ENCODE measurements at places on chromosomes 3 and 15. TPM values are rescaled to one million over a fixed set of nuclear protein-coding genes. Genes with fewer than 3 reads are reported as not detected.

DNA sequence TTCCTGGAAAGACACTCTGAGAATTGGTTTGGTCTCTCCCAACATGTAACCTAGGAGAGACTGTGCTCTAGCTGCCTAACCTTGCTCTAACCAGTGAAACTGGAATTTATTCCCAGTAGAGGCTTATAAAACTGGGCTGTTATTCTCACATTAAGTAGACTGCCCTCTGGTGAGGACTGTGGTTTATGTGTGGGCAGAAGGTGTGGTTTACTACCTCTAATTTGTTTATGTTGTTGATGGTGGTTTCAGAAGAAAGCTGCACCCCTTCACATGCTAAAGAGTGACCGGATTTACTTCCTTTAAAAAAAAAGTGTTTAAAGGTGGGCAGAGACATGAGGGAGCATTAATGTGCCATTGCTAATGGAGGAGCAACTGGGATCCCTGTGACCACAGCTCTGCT is 273.2 kb downstream of the MECOM start:
- no peak overlapping the region for H3K4me3 ChIP-seq
- peaks cover 2% of the 10 kb centered on the region for H3K27me3 ChIP-seq
- no peak overlapping the region for H3K27ac ChIP-seq
- DNase-seq: no peak

- H3K4me1 ChIP-seq: no peaks in the 10 kb centered on the region
- H3K27me3 ChIP-seq: peaks cover 57% of the 10 kb centered on the region
- H3K27ac ChIP-seq: no peak overlapping the region
- DNase-seq: no peak
Observed at GRCh38 chr15:39574427-39574826, 6.5 kb upstream of the THBS1 start.

DNA sequence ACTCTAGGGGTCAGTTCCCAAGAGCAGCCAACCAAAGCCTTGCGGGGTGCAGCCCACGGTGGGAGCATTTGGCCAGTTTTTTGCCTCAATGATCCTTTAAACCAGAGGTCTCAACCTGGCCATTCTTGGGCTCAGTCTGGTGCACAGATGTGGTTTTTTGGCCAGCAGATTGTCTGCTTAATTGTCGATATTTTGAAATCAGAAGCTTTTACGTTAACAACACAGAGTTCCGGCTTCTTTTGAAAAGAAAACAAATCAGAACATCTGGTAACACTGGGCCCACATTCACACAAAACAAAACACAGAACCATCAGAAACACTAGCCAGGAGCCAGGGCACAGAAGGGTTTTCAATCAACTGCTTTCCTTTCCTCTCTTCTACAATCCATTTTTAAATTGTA is 127.7 kb downstream of the XXYLT1 start:
- H3K4me3 ChIP-seq: no peak overlapping the region
- no peak overlapping the region for H3K27ac ChIP-seq
- no peak for DNase-seq
- peaks cover 16% of the 10 kb centered on the region for H3K36me3 ChIP-seq
- H3K4me1 ChIP-seq: peaks cover 7% of the 10 kb centered on the region
- no peaks in the 10 kb centered on the region for H3K27me3 ChIP-seq

DNA sequence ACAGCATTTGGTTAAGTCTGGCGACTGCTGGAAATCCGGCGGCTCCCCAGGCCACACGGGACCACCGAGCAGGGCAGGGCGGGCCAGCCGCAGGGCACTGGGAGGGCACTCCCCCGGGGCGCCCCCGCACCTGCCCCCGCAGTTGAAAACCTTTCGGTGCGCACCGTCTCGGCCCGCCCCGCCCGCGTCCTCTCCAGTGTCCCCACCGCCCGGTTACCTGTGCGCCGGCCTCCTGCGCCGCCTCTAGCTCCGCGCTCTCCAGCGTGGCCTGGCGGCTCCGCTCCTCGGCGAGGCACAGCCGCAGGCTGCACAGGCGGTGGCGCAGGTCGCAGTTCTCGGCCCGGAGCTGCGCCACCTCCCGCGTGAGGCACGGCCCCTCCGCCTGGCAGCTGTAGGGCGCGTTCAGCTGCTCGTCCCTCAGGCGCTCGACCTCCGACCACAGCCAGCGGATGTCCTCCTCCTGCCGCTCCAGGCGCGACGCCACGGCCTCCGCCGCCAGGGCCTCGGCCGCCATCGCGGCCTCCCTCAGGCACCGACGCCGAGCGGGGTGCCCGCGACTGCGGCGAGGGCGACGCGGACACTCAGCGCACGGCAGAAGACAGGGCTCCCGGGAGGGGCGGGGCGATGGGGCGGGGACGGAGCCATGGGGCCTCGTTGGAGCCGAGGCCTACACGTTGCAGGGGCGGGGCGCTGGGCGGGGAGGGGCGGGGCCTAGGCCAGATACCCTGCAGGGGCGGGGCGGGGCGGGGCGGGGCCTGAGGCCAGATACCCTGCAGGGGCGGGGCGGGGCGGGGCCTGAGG is at the start of gene TARS3:
TARS3 (minus strand) TSS at position 600 of the 801 bp plus-strand sequence; CDS start at position 514, 86 bp downstream.
- peaks cover 13% of the 10 kb centered on the region for H3K4me1 ChIP-seq
- no peaks in the 10 kb centered on the region for H3K27me3 ChIP-seq
- H3K4me3 ChIP-seq: peak within 1 kb of the TSS; percentile 85
- peak within 1 kb of the TSS; percentile 94 for H3K27ac ChIP-seq
- peak; percentile 95 for DNase-seq

- H3K36me3 ChIP-seq: peaks cover 35% of the 10 kb centered on the region
- no peak overlapping the region for H3K4me3 ChIP-seq
- H3K27me3 ChIP-seq: no peaks in the 10 kb centered on the region
- H3K27ac ChIP-seq: no peak overlapping the region
- no peaks in the 10 kb centered on the region for H3K4me1 ChIP-seq
Observed at GRCh38 chr15:72585476-72586058, 68.9 kb upstream of the GOLGA6B start.

DNA sequence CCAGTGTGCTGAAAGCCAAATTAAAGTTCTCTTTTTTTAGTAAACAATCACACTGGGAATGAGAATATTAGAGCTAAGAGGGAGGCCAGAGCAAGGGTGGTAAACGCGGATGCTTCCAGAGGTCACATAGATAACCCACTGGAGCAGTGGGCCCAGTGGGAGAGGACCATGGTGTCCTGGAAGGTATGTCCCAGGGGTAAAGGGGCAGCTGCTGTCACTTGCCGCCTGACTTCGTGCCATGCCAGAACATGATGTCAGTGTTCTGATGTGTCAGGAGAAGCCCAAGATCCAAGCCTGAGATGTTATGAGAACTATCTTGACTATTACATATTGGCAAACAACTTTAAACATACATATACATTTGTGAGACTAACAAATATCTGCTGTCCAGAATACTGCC is 211.9 kb upstream of the IL12A start:
- DNase-seq: no peak
- H3K4me1 ChIP-seq: no peaks in the 10 kb centered on the region
- H3K27me3 ChIP-seq: peaks cover 19% of the 10 kb centered on the region
- no peaks in the 10 kb centered on the region for H3K36me3 ChIP-seq
- H3K27ac ChIP-seq: no peak overlapping the region

DNA sequence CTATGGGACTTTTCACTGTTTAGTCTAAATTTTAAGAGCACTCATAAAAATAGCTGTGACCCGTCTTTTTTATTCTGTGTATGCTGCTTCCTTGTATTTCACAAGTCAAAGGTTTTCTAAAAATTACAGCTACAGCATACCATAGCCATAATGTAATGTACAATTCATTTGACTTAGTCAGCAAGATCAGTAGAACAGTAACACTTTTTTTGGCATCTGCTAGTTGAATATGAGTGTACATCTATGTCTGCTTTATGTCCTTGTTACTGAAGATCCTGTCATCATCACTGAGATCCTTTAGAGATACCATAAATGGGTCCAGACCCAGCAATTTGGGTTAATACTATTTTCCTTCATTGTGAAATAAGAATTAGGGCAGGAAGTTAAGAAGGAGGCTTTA is 42.2 kb downstream of the CMSS1 start:
- no peaks in the 10 kb centered on the region for H3K27me3 ChIP-seq
- H3K4me1 ChIP-seq: peaks cover 46% of the 10 kb centered on the region
- H3K4me3 ChIP-seq: no peak overlapping the region
- H3K27ac ChIP-seq: no peak overlapping the region
- peaks cover 13% of the 10 kb centered on the region for H3K36me3 ChIP-seq
- DNase-seq: no peak

DNA sequence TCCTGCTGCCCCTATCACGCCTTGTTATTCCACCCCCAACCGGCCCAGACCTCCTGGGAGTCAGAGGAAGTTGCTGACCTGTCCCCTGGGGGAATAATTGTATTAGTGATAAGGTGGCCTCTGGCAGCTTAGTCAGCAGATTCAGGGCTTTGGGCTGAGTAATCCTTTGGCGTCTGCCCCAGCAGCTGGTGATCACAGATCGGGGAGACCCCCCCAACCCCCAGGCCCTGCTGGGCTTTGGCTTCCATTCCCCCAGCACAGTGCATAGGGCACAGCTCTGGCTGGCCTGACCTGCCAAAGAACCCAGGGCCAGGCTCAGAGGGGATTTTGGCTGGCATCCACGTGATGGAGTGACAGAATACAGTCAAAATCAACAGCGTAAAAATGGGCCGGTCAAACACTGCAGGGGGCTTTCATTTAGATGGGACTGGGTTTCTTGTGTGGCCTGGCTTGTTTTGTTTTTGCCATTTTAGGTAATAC is 3.9 kb upstream of the NR2E3 start:
- H3K4me3 ChIP-seq: no peak overlapping the region
- DNase-seq: no peak
- no peak overlapping the region for H3K27ac ChIP-seq
- H3K36me3 ChIP-seq: no peaks in the 10 kb centered on the region
- H3K4me1 ChIP-seq: no peaks in the 10 kb centered on the region

DNA sequence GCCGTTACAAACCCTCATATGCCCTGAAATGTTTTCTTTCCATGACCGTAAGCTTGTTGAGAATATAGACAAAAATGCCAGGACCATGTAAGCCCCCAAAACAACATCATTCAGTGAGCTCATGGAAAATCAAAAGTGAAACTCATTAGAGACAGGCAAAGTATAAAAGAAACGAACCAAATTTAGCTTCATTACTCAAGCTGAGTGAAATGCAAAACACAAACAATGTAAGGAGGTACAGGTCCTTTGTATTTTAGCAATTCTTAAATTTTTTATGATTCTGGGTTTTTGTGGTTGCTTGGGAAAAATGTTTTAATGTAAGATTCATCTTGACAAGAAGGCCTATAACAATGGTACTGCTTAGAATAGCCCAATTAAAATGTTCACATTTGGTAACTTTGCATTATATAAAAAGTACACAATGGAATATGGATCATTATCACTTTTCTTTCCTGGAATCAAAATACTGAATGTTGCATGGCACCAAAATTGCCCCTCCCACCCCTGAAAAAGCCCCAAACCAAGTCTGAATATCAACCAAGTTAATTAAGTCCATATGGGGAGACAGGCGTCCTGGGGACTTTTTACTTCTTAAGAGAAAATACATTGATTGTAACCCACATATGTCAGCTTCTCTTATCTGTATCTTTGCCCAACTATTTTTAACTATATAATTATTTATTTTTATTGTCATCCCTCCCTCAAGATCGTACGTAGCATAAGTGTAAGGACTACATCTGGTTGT is 247.7 kb upstream of the CDIN1 start:
- H3K4me1 ChIP-seq: no peaks in the 10 kb centered on the region
- H3K27me3 ChIP-seq: no peaks in the 10 kb centered on the region
- H3K27ac ChIP-seq: no peak overlapping the region

GRCh38 chr3:65758876-65759598 is 279.7 kb downstream of the MAGI1 start:
- no peak overlapping the region for H3K27ac ChIP-seq
- H3K4me1 ChIP-seq: no peaks in the 10 kb centered on the region
- H3K27me3 ChIP-seq: no peaks in the 10 kb centered on the region
- H3K36me3 ChIP-seq: no peaks in the 10 kb centered on the region
- DNase-seq: no peak

DNA sequence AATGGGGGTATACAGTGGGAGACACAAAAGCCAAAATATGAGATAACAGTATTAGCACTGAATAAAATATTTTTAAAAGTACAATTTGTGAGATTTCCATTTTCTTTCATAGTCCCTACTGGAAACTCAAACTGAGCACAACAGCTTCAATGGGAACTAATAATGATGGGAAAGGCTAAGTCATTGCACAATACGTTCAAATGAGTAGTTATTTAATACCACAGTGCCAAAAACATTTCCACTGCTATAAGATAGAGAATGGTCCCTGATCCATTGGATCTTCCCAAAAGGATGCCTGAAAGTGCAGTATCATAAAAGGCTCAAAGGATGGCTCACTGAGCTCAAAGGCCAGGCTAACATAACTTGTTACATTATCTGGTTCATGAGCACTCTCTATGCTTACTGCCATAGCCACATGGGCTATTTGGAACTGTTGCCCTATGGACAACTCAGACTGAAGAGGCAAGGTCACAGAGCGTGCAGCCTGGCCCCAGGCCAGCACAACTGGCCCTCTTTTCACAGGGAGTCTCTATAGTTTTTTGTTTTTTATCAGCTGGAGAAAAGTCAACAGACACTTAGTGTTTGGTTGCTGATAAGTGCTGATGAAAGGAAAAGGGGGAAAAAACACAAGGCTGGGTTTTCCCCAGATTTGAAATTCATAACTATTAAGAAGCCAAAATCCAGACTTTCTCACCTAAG is 54.1 kb upstream of the PPIB start:
- no peak overlapping the region for H3K27ac ChIP-seq
- no peaks in the 10 kb centered on the region for H3K27me3 ChIP-seq
- DNase-seq: no peak
- H3K4me1 ChIP-seq: peaks cover 5% of the 10 kb centered on the region
- H3K4me3 ChIP-seq: no peak overlapping the region
- peaks cover 21% of the 10 kb centered on the region for H3K36me3 ChIP-seq

DNA sequence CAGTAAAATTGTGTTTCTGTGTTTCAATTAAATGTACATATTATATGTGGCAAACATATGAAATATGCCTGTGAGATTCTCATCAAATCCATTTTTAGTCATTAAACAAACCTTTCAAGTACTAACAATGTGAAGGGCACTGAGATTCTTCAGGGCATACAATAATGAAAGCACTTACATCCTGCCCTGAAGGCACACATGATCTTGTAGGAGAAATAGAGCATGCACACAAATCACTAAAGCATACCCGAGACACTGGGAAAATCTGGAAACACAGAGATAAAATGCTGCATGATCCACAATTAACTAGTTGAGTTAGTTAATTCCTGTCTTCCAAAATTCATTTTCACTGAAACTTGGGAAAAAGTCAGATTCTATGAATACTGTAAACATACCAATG is 810.5 kb upstream of the NECTIN3 start:
- no peaks in the 10 kb centered on the region for H3K27me3 ChIP-seq
- no peak overlapping the region for H3K4me3 ChIP-seq
- no peaks in the 10 kb centered on the region for H3K36me3 ChIP-seq
- no peak overlapping the region for H3K27ac ChIP-seq
- H3K4me1 ChIP-seq: no peaks in the 10 kb centered on the region

- no peak overlapping the region for H3K4me3 ChIP-seq
- no peak for DNase-seq
- peaks cover 16% of the 10 kb centered on the region for H3K27me3 ChIP-seq
- H3K4me1 ChIP-seq: peaks cover 7% of the 10 kb centered on the region
- H3K27ac ChIP-seq: no peak overlapping the region
Observed at GRCh38 chr15:83210619-83211018, 3.0 kb upstream of the HDGFL3 start.

- DNase-seq: no peak
- H3K36me3 ChIP-seq: no peaks in the 10 kb centered on the region
- H3K27ac ChIP-seq: no peak overlapping the region
- H3K27me3 ChIP-seq: no peaks in the 10 kb centered on the region
Observed at GRCh38 chr15:97301166-97301565, 659.3 kb upstream of the ARRDC4 start.

- H3K4me3 ChIP-seq: no peak overlapping the region
- DNase-seq: no peak
- no peaks in the 10 kb centered on the region for H3K36me3 ChIP-seq
- no peak overlapping the region for H3K27ac ChIP-seq
- H3K4me1 ChIP-seq: no peaks in the 10 kb centered on the region
- no peaks in the 10 kb centered on the region for H3K27me3 ChIP-seq
Observed at GRCh38 chr3:39716849-39717248, 92.6 kb upstream of the MYRIP start.

The SLC51B gene
- total RNA-seq: not detected

The PIGBOS1 gene
- 14.9 TPM for total RNA-seq

The LAMB2 gene
- total RNA-seq: not detected

The ABCC5 gene
- 25.3 TPM for total RNA-seq

The SI gene
- not detected for total RNA-seq
